Activated naive CD8-positive, alpha-beta T cell treated with anti-CD3 and anti-CD28 coated beads, Interleukin-2, amount 50 U/mL, for 24 hours (primary cell): ENCODE measurements at places on chromosomes 3 and 15.

- no peak for DNase-seq
Observed at GRCh38 chr3:88105325-88105724, 44.4 kb upstream of the C3orf38 start.

- no peak for DNase-seq
Observed at GRCh38 chr3:186787642-186788481, 4.5 kb downstream of the EIF4A2 start.

- no peak for DNase-seq
Observed at GRCh38 chr3:23993556-23994243, 48.6 kb downstream of the NR1D2 start.

DNA sequence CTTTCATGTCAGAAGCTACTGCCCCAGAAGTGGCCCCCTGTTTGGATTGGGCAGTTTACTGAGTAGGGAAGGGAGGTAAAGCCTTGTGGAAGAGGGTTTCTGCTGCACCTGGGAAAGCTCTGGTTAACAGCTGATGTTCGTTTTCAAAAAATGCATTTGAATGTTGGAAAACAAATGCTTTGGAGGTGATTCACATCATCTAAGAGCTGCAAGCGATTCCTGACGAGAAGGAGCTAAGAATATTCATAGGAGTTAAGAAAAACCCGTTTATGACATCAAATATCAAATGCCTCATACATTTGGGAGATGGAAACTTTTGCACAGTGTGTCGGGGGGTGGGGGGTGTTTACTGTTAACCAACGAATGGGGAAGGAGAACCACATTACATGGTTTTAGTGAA is 183.8 kb upstream of the NR2F2 start:
- no peak for DNase-seq

- no peak for DNase-seq
Observed at GRCh38 chr3:95710684-95711083, 1103.7 kb upstream of the EPHA6 start.

GRCh38 chr3:52039426-52039825 is 16.9 kb downstream of the DUSP7 start:
- DNase-seq, result no peak

DNA sequence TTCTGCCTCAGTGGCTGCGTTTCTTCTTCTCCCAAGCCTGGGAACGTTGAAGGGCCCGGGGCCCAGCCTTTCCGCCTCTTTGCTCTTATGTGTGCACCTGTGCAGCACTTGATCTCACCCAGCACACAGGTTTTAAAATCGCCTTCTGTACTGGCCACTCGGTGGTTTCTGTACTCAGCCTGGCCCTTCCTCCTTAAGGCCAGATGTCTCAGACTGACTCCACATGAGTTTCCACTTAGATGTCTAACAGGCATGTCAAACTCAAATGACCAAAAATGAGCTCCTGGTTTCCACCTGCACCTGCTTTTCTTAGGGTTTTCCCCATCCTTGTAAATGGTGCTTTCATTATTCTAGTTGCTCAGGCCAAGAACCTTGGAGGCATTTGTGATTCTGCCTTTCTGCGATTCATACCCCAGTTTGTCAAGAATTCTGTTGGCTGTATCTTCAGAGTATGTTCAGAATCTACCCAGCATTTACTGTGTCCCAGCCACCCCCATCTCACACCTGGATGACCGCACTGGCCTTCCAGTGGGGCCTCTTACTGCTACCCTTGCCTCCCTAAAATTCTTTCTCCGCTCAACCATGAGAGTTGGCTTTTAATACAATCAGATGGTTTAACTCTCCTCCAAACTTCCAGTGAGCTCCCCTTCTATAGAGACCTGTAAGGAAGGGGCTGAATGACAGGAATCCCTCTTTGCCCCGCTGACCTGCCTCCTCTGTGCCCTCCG is 2.2 kb upstream of the TRAK1 start:
- DNase-seq, result no peak

DNA sequence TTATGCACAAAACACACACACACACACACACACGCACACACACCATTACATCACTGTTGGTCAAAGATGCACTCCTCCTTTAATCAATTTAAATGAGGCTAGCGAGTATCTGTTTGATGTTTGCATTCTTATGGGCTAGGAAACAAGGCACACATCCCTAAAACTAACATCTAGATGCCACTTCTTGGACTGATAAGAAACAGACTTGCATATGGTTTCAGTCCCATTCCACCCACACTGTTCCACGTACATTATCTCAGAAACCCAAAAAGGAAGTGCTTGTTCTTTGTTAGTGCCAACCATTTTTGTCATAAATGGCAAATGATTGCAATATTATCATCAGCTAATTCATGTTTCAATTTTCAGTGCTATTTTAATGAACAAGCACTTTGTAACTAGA is 69.5 kb downstream of the CCR1 start:
- no peak for DNase-seq

DNA sequence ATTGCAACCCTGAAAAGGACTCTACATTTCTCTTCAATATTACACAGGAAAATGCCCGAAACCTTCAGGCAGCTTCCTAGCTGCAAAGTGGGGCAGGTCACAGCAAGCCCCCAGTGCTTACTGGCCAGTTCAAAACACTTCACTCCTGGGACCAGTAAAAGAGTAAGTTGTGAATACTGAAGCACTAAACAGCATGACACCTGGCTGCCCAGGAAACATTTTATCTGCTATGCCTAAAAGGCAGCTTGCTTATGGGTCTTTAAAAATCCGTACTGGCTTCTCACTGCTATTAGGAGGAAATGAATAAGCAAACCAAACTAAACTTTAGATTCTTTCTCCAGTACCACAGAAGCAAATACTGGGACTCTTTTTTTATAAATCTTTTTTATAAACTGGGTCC is 457.9 kb upstream of the ALCAM start:
- no peak for DNase-seq

DNA sequence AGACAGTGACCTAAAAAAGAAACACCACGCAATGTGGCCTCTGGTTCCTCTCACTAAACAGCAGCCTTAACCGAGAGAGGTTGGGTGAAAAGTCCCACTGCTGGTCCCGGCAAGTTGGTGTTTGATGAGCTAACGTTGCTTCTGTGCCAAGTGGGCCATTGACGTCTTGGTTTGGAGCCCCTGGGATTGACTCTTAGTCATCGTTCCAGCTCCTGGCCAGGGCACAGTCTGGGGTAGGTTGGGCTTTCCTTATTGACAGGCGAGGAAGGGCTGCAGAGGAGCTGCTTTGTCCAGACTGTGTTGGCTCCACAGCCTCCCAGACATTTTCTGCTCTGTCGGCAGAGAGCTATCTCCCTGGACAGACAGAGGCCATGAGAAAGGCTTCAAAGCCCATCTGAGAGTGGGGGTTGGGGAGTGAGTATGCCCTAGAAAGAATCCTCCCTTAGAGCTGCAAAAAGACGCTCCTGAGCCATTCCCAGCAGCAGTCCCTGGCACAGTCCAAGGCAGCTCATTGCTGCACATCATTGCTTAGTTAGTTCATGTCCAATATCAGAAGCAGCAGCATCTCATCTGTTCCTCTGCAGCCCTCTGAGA is 28.6 kb upstream of the C3orf80 start:
- DNase-seq, result no peak

GRCh38 chr15:60602323-60602722 is 123.4 kb upstream of the ICE2 start:
- no peak for DNase-seq

- no peak for DNase-seq
Observed at GRCh38 chr3:160010578-160010977, 21.9 kb downstream of the IL12A start.

DNA sequence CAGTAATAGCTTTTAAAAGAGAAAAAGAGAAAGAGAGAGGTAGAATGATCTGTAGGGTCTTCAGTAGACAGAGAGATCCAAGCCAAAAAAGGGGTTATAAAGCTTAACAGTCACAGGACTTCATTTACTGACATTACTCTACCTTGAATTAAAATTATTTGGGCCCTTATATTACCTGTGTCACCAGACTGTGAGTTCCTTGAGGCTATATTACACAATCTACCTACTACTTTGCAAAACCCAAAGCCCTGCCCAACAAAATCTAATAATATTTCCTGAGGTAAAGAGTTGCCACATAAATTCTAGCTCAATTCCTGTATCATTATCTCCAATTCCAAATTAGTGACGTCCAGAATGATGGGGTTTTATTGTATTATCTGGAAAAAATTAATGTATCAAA is 1.9 kb downstream of the UBR1 start:
- DNase-seq, result no peak

DNA sequence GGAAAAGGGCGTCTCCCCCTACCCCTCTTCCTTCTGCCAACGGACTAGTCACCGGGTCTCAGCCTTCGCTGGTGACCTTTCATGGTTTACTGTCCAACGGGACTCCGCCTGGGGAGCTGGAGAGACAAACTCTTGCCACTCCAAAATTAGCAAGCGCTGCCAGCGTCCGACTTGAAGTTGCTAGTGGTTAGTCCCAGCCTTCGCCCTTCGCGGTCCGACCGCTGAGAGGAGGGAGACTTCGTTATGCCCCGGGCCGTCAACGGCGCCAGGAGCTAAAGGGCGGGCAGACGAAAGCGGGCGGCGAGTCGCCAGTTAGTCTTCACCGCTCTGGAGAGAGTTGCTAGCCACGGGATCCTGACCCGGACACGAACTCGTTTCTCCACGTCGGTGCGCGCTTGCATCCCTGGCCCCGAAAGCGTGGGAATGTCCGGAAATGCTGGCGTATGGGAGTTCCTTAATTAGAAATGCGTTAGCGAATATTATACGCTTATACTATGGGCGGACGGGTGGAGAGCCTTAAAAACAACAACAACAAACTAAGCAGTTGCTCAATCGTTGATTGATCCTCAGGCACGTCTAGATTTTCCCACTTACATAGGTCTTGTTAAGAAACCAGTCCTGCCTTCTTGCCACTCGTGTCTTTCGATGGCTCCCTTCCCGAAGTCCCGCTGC is 716 bp downstream of the SMC4 start:
- peak; percentile 45 for DNase-seq

- no peak for DNase-seq
Observed at GRCh38 chr15:58212909-58213526, 74.8 kb downstream of the AQP9 start.

GRCh38 chr3:182904164-182904563 is 76.2 kb downstream of the DCUN1D1 start:
- no peak for DNase-seq

DNA sequence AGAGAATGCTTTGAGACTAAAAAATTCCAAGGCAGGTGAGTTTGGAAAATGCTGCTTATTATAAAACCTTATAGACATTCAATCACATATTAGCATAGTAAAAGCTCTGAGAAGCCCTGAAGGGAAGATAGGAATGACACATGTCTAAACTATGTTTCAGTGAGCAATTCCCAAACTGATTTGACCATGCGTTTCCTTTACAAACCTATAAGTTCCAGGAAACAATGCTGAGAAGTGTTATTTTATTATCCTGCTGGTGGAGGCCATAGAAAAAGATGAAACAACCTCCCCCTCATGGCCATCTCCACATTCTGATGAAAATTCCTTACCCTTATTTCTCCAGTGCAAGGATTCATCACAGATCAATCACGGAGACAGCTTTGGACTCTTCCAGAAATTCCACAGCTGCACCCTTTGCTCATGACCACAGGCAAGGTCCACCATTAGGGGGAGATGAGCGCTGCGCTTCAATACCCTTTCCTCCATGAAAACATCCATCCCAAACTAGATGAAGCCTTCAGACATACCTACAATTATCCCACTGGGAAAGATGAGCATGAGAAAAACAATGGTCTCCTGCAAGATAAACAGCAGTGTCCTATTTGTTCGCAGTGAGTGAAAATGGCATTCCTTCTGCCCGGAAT is 372.1 kb downstream of the MAGI1 start:
- DNase-seq, result no peak

DNA sequence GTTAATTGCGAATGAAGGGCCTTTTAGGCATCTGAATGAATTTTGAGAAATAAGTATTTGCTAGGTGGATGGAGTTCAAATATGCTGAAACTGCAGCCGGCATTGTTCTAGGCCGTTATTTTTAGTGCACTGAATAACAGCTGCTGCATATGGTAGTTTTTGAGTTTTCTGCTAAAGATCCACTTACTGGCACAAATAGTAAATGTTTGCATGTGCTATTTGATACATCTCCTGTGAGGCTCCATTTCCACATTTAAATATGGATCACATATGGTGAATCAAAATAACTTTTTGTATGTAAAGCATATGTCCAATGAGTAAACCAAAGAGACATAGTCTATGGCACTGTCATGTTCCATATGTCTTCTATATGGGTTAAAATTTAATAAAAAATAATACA is 56.7 kb upstream of the CNTN4 start:
- no peak for DNase-seq

GRCh38 chr3:108804437-108804836 is 18.1 kb upstream of the TRAT1 start:
- DNase-seq, result no peak

- no peak for DNase-seq
Observed at GRCh38 chr3:160140756-160141155, 84.5 kb upstream of the C3orf80 start.

DNA sequence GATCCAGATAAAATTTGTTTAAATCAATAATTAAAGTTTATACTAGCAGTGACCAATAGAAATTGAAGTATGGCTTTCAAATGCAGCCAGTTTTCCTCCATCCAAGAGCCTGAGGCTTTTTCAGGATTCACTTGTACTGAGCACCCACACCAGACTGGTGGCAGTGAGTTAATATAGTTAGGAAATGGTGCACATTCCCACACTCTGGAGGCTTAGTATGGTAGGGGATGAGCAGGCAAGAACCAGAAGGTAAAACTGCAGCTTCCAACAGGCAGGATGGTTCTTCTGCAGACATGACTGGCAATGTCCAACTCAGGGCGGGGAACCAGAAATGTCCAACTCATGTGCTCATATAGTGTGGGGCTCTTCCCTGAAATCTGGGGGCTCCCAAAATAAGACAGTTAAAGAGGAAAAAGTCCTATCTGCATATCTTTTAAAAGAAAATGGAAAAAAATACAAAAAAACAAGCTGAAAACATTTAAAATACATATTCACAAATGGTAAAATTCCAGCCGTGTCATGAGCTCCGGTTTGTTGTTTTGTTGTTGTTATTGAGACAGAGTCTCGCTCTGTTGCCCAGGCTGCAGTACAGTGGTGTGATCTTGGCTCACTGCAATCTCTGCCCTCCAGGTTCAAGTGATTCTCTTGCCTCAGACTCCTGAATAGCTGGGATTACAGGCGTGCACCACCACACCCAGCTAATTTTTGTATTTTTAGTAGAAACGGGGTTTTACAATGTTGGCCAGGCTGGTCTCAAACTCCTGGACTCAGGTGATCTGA is 18.4 kb upstream of the ZNF445 start:
- no peak for DNase-seq

GRCh38 chr3:102084006-102084405 is 234.7 kb downstream of the NFKBIZ start:
- no peak for DNase-seq

- DNase-seq, result no peak
Observed at GRCh38 chr3:81466201-81466560, 295.3 kb downstream of the GBE1 start.
